ENCODE measurements at places on chromosomes 6 and 20. TPM values are rescaled to one million over a fixed set of nuclear protein-coding genes. Genes with fewer than 3 reads are reported as not detected.
A peak's percentile ranks its signal among the peaks of the same experiment; 100 is the strongest.

DNA sequence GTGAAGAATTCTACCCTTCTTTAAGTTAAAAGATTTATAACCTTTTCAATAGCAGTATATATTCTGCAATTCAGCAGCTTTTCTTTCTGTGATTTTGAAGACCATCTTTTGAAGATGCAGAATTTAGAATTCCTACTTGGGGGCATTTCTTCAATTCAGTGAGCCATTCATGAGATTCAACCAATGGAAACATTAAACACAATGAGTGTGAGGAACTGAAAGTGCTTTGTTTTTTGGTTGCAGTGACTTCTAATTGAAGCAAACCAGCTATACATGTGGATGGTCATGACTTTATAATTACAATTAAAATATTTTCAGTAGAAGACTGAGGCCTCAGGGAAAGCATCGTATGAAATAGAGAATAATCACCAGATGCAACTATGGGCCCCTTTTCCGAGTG, 108.3 kb downstream of the CARMIL1 start:
- no peak for DNase-seq

- DNase-seq: no peak
Observed at GRCh38 chr6:138529478-138529877, 30.2 kb upstream of the NHSL1 start.

DNA sequence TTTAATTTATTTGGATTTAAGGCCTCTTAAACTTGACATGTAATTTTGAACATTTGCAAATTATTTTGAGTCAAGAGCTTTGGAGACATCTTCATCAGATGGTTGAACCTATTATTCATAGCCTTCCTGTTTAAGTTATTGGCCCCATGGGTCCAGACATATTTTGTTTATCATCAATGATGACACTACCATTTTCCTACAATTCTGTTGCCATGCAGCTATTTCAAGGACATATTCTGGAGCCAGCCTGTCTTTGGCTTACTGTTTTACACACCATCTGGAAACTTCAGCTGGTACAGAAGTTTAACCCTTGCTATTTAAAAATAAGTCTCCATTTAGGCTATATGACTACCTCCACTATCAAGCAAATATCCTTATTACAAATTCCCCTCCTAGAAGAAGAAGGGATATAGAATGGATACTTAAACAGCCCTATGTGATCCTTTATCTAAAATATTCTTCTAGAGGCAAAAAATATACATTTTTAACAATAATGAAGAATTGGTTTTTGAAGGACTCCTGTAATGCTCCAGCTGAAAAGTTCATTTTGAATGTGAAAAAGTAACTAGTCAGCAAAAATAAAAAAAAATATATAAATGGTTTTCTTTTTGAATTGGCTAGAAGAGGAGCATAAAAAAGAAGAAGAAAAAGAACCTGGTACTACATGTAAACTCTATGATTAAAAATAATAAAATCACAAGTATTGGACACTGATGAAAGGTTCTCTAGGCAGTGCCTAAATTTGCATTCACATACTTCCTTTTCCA, 544.0 kb upstream of the HS3ST5 start:
- no peak for DNase-seq

DNA sequence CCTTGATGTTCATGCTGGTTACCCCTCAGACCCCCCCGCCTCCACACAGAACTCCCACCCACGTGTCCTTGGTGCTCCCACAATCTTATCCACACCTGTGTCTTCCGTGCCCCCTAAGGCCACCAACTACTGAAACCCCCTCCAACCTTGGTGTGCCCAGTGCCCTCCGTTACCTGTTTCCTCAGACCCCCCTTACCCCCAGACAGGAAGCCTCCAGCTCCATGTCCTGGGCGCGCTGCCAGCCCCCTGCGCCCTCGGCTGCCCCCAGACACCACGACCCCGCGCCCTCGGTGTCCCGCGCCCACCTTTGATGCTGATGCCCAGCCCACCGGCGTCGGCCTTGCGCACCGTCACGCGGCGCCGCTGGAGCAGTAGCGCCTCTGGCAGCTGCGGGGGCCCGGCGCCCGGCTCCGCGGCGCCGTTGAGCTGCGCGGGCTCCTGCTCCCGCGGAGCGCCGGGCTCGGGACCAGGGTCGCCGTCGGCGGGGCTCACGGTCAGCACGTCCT, 504 bp downstream of the SNTA1 start:
- DNase-seq: no peak

- no peak for DNase-seq
Observed at GRCh38 chr20:44651434-44651683, 140 bp downstream of the ADA start.

- DNase-seq: peak; percentile 67
Observed at GRCh38 chr6:12012558-12013306, 620 bp downstream of the HIVEP1 start.

GRCh38 chr6:43668151-43669028, 19.2 kb downstream of the MRPS18A start:
- peak; percentile 73 for DNase-seq

GRCh38 chr20:15342991-15343523, 1005.6 kb upstream of the FLRT3 start:
- no peak for DNase-seq

GRCh38 chr6:151121900-151122299, 117.9 kb upstream of the AKAP12 start:
- no peak for DNase-seq

- DNase-seq: no peak
Observed at GRCh38 chr6:7846966-7847818, 63.4 kb downstream of the TXNDC5 start.

DNA sequence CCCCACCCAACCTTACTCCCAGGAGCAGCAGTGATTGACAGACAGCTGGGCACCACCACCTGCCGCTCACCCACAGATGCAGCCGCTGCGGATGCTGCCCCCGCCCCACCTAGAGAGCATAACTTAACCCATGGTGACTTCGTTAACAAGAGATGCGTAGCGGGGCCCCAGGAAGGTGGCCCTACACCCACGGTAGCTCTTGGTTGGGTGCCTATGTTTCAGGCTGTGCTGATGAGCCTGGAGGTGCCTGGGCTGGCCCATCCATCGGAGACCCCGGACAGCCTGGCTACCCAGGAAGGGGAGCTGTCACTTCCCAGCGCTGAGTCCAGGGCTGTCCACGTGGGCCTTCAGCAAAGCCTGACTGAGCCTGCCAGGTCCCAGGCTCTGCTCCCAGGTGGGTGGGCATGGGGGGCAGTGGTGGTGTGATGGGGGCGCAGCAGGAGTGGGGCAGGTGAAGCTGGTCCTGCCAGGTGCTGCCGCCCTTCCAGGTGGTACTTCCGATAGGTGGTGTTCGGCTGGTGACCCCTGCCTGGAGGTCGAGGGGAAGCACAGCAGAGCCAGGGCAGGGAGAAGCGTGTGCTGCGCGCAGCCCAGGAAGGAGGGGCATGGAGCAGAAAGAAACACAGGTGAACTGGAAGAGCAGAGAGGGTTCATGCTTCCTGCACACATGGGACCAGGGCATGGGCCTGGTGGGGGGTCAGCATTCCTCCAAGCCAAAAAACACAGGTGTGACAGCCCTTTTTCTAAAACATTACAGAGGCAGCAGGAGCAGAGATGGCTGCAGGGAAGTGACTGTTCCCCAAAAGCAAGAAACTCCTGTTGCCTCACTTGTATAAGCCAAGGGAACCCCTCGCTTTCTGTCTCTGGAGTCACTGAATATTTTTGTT, 56.9 kb downstream of the SYNJ2 start:
- no peak for DNase-seq

- DNase-seq: no peak
Observed at GRCh38 chr6:56378966-56379585, 131.7 kb upstream of the COL21A1 start.

DNA sequence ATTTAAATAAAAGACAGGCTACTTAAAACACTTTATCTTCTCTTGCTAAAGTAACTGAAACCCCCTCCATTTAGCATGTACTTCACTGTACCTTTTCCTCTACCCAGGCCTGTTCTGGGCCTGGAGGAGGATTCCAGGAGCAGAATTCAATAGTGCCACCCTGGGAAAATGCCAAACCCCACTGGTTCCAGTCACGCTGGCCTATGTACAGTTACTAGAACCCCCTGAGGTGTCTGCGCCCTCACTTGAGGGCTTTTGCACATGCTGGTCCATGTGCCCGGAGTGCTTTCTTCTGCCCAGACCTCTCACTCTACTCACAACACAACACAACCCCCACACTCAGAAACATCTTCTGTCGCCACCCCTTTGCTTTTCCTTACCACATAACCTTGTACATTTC, 45.5 kb downstream of the TRAM2 start:
- no peak for DNase-seq

- no peak for DNase-seq
Observed at GRCh38 chr6:119453242-119454200, 104.0 kb upstream of the MAN1A1 start.

GRCh38 chr20:52766645-52767435, 205.3 kb upstream of the TSHZ2 start:
- no peak for DNase-seq

- DNase-seq: no peak
Observed at GRCh38 chr6:121596441-121596840, 161.0 kb downstream of the GJA1 start.

DNA sequence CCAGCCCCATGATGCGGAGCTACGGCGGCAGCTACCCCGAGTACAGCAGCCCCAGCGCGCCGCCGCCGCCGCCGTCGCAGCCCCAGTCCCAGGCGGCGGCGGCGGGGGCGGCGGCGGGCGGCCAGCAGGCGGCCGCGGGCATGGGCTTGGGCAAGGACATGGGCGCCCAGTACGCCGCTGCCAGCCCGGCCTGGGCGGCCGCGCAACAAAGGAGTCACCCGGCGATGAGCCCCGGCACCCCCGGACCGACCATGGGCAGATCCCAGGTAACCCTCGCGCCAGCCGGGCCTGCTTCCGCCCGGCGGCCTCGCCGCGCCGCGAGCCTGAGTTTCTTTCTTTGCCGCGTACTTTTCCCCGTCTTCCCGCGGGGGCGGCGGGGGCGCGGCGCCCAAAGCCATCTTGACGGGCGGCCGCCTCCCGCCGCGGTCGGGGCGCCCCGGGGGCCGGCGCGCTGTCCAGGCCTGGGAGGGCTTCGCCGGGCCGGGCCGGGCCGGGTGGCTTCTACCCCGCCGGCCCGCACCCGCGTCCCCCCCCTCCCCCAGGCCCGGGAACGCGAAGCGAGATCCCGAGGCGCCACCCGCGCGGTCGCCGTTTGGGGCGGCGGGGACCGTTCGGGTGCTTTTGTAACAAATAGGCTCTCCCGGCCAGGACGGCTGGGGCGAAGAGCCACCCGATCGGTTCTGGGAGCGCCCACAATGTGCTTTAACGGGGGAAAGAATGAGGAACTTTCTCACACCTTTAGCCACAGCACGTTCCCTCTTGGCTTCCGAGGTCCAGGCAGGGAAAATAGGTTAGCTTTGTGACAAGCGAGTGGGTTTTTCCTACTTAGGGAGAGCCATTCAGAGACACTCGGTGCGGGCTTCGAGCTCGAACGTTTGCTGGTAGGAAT, 2.3 kb downstream of the ARID1B start:
- no peak for DNase-seq

DNA sequence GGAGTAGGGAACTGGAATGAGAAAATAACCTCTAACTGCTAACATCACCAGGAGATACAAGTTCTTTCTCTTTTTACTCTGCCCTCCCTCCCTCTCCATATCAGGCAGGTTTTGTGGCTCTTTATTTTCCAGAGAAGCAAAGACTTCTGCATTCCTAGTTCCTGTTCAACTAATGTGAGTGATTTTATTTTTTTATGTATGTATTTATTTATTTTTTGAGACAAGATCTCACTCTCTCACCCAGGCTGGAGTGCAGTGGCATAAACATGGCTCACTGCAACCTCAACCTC, 6.0 kb upstream of the IER3 start:
- DNase-seq: no peak

- no peak for DNase-seq
Observed at GRCh38 chr20:60642541-60642940, 609.5 kb upstream of the CDH4 start.

- peak; percentile 98 for DNase-seq
Observed at GRCh38 chr6:26123947-26124780, 36.9 kb downstream of the HFE start.

DNA sequence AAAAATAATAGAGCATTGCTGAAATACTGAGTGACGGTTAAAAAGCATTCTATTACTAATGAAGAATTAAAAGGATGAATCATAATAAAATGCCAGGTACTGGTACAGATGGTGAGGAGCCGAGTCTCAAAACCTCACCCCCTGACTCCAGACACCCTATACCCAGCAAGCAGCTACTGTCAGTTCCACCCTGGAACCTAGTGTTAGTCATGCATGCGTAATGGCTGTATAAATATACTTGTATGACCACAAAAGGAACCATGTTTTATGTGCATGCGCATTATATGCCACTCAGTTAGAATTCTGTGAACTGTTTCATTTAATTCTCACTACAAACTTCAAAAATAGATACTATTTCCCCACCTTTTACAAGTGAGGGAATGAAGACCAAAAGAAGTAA, 568.7 kb upstream of the RNF217 start:
- DNase-seq: no peak

- no peak for DNase-seq
Observed at GRCh38 chr20:49272654-49273053, 5.2 kb downstream of the ZNFX1 start.

DNA sequence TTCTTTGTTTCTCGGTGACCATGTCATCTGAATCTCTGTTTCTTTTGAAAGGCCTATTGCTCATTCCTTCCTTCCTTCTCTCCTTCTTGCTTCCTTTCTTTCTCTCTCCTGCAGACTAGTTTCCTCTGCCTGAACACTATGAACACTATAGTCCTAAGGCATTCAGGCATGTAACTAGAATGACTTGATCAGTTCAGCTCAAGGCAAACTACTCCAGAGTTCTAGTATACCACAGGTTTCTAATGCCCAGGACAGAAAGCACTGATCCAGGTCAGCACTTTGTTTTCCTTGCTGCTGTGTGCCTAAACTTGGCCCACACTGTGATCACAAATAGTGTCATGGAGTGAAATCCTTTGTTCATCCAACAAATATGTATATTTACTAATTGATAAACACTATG, 324.1 kb upstream of the GJE1 start:
- no peak for DNase-seq

GRCh38 chr6:31478186-31478950, 19.6 kb upstream of the MICB start:
- no peak for DNase-seq

DNA sequence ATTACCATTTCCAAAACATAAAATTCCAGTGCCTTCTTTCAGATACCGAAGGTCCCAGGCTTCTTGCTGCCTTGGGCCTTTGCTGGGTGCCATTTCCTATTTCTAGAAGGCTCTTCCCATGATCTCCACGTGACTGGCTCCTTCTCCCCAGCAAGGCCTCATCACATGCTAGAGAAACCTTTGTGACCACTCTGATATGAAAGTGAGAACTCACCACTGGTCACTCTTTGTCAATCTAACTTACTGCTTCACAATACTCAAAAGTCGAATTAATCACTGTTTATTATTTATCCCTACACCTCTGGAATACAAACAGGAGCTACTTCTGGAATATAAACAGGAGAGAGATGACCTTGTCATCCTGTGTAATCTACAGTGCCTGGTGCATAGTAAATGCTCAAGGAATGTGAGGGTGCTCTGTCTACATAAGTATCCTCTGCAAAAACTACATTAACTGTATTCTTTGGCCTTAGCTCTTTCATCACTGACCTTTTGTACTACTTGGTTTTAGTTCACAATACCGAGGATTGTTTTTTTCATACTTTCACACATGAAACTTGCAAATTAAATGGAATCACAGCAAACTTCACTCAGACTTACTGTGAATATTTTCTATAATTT, 1.6 kb downstream of the STX7 start:
- no peak for DNase-seq

The ZSCAN12 gene
- 14.4 TPM for total RNA-seq

The CLVS2 gene
- 2.1 TPM for total RNA-seq

The COL10A1 gene
- total RNA-seq: 0.79 TPM

The LAMA4 gene
- 426 TPM for total RNA-seq

The OPN5 gene
- total RNA-seq: 0.05 TPM

The CHRNA4 gene
- total RNA-seq: 0.79 TPM

The GSTA3 gene
- total RNA-seq: not detected

The OLIG3 gene
- total RNA-seq: not detected

The PKIG gene
- total RNA-seq: 65.1 TPM

The PRDM1 gene
- 5.0 TPM for total RNA-seq
